ENCODE measurements at places on chromosomes 16 and 17. TPM values are rescaled to one million over a fixed set of nuclear protein-coding genes. Genes with fewer than 3 reads are reported as not detected.

- DNase-seq, result no peak
These were observed 63.3 kb downstream of the KSR1 start for GRCh38 chr17:27519550-27519949.

The PPL gene
- 87.7 TPM for total RNA-seq

DNA sequence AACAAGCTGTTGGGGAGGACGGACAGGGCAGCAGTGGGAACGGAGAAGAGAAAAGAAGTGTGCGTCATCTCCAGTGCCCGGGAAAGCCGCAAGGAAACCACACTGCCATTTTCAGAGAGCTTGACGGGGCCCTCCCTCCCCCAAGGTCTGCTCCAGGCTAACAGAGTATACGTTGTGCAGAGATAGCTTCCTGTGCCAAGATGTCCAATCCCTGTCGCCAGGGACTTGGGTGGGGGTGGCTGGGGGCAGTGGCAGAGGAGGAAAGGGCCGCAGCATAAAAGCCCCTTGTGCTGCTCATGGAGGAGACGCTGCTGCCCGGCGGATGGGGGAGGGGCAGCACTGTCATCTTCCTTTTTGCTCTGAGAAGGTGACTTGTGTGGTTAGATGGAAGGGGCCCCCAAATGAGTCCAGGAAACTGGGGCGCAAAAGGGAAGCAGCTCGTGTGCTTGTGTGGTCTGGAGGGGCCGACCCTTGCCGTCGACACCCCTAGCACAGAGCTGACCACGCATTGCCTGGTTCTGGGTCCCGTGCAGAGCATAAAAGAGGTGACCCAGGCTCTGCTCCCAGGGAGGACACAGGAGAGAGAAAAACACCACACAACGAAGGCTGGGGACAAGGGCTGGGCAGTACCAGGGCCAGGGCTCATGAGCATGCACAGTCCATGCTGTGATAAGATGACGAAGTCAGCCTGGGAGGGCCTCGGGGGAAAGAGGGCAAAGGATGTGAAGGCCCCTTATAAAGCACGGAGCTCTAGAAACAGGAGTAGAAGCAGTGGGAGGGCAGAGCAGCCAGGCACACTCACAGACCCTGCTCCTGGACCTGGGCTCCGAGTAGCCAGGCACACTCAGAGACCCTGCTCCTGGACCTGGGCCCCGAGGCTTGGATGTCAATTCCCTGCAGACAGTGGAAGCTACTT lies 372.7 kb downstream of the SLC39A11 start:
- DNase-seq, result no peak

- no peak for DNase-seq
These were observed 4.4 kb downstream of the MAP3K3 start for GRCh38 chr17:63626551-63627180.

The NPIPB4 gene
- total RNA-seq, result 61.0 TPM

DNA sequence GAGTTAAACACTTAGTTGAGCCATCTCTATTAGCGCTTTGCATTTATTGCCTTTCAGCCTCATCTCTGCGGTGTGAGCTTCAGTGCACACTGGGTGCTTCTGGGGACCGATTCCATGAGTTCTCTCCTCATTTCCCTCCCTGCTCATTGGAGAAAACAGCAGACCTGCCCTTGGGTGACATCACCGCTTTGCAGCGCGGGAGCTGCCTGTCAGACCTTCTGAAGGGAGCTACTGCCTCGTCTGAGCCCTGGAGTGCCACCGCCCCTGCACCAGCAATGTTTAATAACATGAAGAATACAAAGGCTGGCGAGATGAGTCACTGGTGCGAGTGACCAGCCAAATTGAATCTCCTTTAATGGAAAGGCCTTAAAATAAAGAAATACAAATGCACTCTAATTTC lies 30.2 kb upstream of the CPPED1 start:
- no peak for DNase-seq

The LYRM9 gene
- total RNA-seq, result 20.0 TPM
